ENCODE measurements at places on chromosomes 12 and 14. TPM values are rescaled to one million over a fixed set of nuclear protein-coding genes. Genes with fewer than 3 reads are reported as not detected.

DNA sequence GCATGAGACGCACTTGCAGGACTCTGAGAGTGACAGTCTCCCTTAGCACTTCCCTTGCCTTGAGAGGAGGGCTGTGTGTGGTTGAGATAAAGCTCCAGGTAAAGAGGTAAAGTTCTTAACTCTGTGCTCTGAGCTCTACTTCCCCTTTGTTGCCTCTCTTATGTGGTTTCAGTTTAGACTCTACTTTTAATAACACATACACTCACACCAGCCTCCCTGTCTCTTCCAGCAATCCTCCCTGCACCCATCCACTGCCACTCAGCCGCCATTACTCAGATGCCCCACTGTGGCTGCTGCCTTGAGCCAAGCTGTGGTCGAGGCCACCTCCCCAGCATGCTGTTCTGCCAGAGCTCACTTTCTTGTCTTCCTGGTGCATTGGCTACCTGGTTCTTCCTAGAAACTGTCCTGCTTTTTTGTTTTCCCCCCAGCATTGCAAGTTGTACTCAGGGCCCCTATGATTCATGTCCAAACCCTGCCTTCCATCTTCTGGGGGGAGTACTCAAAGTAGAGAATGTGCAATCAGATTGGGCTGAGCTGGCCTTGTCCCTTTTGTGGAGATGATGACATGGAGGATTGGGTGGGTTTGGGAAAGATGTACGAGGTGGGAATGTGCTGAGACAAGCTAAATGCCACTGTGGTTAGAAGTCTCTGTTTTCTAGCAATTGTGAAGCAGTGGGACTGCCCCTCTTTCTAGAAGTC lies 115.5 kb upstream of the PARP11 start:
- no peak for DNase-seq

- no peak for DNase-seq
These were observed 49.8 kb upstream of the CRACR2A start for GRCh38 chr12:3802721-3803120.

GRCh38 chr12:128543460-128543859 lies 276.5 kb downstream of the TMEM132C start:
- DNase-seq, result no peak

The ERP27 gene
- 5.6 TPM for polyA plus RNA-seq
